Hematopoietic multipotent progenitor cell treated with erythropoietin and hydrocortisone succinate and interleukin-3 and kit ligand, for 8 days (in vitro differentiated cells): ENCODE measurements at places on chromosomes 7 and 10.
A peak's percentile ranks its signal among the peaks of the same experiment; 100 is the strongest.

DNA sequence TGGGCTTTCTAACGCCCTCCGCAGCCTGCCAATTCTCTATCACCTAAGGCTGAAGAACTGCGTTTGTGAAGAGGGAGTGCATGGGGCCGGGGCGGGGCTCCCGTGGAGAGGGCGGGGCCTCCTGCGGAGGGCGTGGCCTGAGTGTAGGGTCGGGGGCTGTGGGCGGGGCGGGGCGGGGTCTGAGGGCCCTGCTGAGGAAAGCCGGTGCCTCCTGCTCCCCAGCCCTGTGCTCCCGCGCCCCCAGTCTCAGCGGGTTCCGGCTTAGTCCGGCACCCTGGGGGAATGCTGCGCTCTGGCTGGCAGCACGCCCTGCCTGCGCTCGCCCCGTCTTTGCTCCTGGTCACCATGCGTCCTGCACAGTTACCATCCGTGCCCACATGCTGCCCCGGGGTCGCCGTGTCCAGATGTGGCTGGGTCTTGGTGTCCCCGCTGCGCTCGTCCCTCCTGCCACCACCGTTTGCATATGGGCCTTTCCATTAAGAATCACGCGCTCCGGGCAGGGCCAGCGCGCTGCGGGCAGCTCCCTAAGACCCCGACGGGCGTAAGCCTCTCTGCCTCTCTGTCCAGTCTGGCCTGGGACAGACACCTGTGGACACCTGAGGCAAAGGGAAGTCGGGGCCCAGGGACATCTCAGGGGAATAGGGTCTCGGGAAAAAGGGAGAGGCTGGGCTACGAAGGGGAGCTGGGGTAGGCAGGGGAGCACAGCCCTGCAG is 144.0 kb upstream of the RET start:
- DNase-seq = no peak

DNA sequence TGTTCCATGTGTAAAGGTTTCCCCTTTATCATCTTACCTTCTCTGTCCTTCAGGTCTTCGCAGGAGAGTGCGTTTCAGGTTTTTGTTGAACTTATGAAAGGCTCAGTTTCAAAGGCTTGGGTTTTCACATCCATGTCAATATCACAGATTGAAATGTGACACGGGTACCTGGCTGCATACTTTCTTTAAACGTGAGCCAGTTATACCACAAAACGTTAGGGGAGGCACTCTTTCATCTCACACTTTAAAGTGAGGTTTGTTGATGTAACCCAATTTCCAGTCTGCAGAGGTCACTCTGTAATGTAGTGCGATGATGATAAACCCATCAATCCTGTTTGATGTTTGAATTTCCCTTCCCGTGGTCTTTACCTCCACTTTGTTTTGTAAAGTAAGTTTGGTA is 506.9 kb downstream of the SUGCT start:
- no peak for DNase-seq

GRCh38 chr7:18558503-18558902 is 63.0 kb downstream of the HDAC9 start:
- no peak for DNase-seq

GRCh38 chr7:835485-836401 is 3.5 kb downstream of the SUN1 start:
- no peak for DNase-seq

GRCh38 chr7:28140979-28141378 is 39.6 kb downstream of the JAZF1 start:
- no peak for DNase-seq

DNA sequence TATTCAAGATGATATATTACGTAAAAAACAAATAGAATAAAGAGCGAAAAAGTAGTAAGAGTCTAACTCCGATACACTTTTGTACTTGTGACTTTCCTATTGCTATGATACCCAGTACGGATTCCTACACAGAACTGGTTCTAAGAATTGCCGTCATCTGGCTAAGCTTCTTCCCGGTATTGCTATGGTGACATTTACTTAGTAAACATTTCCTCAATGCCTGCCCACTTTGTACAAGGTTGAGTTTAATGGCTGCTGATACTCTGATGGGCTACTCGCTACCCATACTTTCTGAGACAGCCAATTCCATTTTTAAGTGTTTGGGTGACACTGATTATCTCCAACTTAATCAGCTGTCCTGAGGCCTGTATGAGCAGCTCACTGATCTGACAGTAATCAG is 55.6 kb downstream of the OSBPL3 start:
- peak; percentile 60 for DNase-seq

DNA sequence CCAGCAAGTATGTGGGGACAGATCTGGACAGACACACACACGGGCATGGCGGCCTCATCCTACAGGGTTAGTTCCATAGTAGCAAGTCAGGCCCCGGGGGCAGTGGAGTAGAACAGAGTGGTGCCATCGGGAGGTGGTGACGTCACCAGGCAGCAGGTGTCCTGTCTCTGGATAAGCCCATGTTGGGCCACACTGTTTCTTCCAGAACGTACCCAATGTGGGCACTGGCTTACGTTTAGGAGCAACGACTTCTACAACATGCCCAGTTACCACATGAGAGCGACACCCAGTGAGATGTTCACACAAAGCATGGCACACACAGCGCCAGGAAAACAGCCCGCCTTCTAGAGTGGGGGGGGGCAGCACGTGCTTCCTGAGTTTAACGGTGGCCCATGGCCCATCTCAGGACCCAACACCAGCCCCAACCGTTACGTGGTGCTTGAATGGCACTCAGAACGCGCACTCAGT is 67.8 kb downstream of the CTBP2 start:
- no peak for DNase-seq

DNA sequence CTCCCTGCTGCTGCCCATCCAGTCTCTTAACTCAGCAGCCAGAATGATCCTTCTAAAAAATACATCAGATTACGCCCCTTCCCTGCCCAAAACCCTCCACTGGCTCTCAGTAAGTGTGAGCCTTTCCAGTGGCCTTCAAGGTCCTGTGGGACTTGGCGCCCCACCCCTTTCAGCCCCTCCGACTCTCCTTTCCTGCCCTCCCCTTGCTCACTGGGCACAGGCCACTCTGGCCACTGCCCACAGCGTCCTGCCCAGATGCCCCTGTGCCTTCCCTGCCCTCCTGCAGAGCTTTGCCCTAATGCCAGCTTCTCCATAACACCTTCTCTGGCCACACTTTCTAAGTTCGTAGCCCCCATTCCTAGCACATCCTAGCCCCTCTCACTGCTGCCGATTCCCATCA is 13.8 kb downstream of the GSDME start:
- DNase-seq = no peak

GRCh38 chr10:78455811-78456210 is 422.1 kb downstream of the RPS24 start:
- DNase-seq = no peak

DNA sequence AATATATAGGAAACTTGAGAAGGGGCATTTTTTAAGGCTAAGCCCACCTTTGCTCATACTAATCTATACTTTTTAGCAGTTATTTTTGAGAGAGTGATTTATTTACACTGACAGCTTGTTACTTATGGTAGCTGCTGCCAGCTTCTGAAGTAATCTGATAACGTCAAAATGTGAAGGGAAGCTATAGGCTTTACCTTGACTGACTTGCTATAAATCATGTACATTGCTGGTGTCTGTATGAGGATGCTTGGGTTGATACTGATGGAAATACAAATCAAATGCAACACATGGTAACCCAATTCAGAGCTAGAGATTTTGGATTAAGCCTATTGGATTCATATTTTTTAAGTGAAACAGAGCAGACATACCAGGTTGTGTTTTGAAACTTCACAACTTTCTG is 299.4 kb downstream of the LRMDA start:
- DNase-seq = no peak

- DNase-seq = peak; percentile 92
Observed at GRCh38 chr10:35379226-35380137, 43.2 kb downstream of the CCNY start.

DNA sequence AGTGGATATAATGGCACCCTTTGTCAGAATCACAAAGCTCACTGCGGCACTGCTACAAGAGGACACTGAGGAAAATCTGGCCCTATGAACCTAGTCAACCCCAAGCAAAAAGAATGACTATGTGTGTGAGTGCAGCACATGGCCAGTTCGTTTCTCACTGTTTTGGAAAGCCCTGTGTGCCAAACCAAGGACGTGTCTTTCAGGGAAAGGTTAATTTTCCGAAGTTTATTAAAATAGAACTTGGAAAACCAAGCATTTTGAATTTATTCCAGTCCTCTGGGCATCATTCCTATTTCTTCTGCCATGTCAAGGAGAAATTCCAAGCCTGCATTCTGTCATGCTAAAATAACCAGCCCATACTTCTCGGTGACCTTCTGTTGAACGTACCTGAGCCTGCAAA is 471.8 kb downstream of the PLXDC2 start:
- no peak for DNase-seq

DNA sequence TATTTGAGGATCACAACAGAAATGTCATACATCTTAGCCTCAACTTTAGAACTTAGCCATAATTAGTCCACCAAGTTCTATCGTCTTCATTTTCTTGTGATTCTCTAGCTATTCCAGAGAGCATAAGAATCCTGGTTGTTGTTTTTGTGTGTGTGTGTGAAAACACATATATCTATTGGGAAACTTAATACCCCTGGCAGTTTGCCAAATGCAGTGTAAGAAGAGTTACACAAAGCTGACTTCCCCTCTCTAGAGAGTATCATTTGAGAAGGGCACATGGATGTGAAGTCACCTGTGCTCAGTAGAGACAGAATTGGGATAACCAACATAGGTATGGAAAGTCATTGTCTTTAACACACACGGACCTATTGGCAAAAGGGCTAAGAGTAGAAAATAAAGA is 19.3 kb downstream of the FOXI2 start:
- DNase-seq = peak; percentile 3

- DNase-seq = peak; percentile 18
Observed at GRCh38 chr7:12635830-12636229, 51.6 kb upstream of the ARL4A start.

DNA sequence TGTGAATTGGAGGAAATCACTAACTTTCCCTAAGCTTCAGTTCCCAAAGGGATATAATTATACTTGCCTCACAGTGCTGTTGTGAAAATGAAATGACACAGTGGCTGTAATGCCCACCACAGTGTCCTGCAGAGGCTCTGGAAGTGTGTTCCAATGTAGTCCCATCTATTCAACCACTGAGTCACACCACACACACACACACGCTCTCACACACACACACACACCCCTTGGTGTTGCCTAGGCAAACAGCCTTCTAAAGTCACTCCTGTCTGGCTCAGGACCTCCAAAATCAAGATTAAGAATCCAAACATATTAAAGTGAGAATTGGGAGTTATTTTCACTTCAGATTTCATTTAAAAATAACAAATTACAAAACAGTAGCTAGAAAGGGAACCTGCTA is 73.3 kb downstream of the NRCAM start:
- no peak for DNase-seq

DNA sequence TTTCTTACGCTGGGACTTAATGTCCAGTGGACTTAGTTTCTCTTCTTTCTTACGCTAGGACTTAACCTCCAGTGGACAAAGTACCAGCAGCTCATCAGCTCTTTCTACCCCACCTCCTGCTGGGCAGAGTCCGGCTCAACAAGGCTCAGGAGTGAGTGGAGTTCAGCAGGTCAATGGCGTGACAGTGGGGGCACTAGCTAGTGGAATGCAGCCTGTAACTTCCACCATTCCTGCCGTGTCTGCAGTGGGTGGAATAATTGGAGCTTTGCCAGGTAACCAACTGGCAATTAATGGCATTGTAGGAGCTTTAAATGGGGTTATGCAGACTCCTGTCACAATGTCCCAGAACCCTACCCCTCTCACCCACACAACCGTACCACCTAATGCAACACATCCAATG is 199.7 kb downstream of the MLLT10 start:
- no peak for DNase-seq

GRCh38 chr7:127632276-127632910 is 14.5 kb upstream of the PAX4 start:
- DNase-seq = no peak

DNA sequence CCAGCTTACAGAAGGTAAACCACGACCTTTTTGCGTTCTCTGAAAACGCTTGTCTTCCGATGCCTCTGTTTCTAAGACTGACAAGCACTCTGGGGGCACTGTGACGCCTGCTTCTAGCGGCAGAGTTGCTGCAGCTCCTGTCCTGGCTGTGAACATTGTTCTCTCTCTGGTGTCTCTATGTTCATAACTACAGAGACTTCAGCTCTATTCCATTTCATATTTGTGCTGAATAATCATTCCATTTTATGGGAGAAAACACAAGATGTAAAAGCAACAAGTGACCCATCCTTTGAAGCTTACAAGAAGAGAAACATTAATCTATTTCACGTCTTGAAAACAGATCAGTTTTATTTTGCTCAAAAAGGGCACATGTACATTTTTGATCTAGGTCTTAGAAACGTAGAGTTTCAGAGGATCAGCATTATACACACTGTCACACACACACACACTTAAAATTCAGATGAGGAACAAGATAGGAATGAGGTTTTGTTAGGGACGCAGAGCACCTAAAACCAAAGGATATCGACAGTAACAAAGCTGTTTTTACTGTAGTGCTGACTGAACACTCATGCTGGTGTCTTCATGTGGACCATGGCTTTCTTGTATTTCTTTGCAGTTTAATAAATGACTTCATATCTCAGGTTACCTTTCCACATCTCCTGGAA is 3.0 kb downstream of the IKZF1 start:
- DNase-seq = peak; percentile 88

GRCh38 chr10:6498771-6499170 is 81.3 kb downstream of the PRKCQ start:
- no peak for DNase-seq

DNA sequence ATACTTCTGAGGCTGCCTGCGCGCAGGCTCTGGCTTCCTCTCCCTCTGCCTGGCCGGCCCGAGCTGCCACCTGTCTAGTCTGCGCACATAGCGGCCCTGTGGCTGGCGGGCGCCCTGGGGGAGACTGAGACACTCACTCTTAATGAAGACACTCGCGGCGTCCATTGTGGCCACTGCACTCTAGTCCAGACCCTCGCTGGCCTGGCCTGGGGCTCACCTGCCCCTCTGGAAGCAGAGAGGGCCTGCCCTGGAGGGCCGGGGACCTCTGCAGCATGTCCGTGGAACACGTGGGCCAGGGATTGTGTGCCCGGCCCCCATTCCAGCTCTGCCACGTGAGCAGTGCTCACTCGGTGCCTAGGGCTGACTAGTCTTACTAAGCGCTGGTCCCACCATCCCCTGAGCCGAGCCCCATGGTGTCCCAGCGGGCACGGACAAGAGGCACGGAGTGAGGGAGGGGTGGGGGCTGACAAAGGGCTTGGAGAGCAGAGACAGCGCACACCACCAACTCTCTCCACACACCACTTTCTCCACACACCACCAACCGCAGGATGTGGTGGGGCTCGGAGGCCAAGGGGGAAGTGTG is 149.3 kb downstream of the ELFN1 start:
- DNase-seq = peak; percentile 23

DNA sequence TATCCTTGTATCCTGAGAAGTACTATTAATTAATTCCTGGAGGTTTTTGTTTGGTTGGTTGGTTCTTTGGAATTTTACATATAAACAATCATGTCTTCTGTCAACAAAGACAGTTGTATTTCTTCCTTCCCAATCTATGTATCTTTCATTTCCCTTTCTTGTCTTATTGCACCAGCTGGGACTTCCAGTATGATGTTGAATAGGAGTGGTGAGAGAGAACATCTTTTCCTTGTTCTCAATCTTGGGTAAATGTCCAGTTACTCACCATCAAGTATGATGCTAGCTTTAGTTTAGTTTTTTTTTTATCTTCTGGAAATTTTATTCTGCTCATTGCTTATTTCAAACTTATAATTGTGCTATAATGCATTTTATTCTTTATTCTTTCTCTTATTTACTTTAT is 7.4 kb upstream of the PAX4 start:
- DNase-seq = no peak
